ENCODE measurements at places on chromosomes 16 and 17.

DNA sequence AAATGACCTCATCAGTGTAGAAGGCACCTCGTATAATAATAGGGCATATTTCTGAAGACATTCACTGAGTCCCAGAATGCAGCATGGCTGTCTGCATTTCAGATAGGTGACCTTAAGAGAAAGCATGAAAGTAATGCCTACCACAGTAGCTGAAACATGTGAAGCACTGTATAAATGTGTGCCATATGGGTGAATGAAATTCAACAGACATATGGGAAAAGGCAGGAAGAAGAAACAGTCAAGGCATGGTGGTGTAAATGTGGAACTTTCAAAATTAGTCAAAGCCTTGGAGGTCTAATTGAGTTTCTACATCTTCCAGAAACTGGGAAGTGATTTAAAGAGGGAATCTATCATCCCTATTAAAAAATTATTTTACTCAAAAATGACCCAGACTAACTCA is 698.2 kb upstream of the GOT2 start:
- DNase-seq, result no peak

DNA sequence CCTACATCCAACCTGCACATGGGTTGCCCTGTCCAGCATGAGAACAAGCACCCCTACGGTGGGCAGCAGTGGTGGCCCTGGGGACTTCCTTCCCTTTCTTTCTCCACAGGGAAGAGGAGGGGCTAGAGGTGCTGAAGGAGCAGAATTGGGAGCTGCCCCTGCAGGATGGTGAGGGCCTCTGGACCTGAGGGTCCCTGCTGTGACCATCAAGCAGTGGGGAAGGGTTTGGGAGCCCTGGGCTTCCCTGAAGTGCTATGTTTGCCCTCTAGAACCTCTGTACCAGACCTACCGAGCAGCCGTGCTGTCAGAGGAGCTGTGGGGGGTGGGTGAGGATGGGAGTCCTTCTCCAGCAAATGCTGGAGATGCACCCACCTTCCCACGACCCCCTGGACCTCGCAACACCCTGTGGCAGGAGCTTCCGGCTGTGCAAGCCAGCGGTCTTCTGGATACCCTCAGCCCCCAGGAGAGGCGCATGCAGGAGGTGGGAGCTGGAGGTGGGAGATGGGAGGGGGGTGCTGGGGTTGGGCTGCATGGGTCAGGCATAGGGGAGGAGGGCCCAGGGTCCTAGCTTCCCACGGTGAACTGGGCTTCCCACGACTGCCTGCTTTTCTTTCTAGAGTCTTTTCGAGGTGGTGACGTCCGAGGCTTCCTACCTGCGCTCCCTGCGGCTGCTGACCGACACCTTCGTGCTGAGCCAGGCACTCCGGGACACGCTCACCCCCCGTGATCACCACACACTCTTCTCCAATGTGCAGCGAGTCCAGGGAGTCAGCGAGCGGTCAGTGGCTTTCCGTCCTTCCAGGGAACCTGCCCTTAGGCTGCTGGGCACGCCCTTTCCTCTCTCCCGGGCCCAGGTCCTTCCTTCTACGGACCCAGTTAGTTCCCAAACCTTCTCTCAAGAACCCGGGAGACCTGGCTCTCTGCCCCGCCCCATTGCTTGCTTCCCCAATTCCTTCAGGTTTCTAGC is 5.0 kb downstream of the ARHGEF15 start:
- no peak for DNase-seq

- DNase-seq, result no peak
Measured at GRCh38 chr17:6233339-6233738, 163.2 kb downstream of the WSCD1 start.

- no peak for DNase-seq
Measured at GRCh38 chr17:73111386-73111785, 18.9 kb upstream of the SLC39A11 start.

- no peak for DNase-seq
Measured at GRCh38 chr17:83121921-83122820, 42.8 kb downstream of the METRNL start.

- no peak for DNase-seq
Measured at GRCh38 chr16:28913946-28914724, 10.9 kb downstream of the RABEP2 start.

DNA sequence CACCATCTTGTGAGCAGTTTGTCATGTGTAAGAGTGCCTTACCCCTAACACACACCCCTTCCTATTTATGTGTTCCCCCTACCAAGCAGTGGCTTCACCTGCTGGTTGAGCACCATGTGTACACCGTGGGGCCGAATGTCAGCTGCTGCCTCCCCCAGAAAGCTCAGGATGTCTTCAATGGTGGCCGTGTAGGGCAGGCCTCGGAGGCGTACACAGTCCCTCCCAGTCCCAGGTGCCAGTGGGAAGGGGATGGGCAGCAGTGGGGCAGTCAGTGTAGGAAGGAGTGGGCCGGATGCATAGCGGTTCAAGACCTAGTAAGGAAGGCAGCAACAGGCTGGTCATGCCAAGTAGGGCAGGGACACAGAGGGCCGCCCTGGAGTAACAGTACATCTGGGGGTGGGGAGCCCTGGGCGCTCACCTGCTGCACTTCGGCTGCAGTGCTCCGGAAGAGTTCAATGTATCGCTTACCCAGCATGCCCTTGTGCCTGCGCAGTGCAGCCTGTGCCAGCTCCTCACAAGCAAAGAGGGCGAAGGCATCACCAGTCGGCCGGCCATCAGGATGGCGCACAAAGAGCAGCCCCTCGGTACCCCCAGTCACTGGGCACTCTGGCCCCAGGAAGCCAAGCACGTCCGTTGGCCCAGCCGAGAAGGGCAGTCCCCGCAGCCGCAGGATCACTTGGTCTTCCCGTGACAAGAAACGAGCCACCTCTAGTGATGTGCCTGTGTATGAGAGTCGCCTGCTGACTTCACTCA is 4.4 kb downstream of the ESRP2 start:
- no peak for DNase-seq

GRCh38 chr17:50464736-50465135 is 3.9 kb downstream of the CHAD start:
- DNase-seq, result no peak

DNA sequence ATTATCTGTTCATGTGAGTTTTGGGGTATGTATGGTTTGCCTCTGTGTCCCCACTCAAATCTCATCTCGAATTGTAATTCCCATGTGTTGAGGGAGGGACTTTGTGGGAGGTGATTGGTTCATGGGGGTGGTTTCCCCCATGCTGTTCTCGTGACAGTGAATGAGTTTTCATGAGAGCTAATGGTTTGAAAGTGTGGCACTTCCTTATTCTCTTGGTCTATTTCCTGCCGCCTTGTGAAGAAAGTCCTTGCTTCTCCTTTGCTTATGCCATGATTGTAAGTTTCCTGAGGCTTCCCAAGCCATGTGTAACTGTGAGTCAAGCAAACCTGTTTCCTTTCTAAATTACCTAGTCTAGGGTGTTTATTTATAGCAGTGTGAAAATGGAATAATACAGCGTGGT is 128.1 kb upstream of the HS3ST4 start:
- no peak for DNase-seq

- DNase-seq, result no peak
Measured at GRCh38 chr17:44200478-44201155, 933 bp upstream of the ATXN7L3 start.

DNA sequence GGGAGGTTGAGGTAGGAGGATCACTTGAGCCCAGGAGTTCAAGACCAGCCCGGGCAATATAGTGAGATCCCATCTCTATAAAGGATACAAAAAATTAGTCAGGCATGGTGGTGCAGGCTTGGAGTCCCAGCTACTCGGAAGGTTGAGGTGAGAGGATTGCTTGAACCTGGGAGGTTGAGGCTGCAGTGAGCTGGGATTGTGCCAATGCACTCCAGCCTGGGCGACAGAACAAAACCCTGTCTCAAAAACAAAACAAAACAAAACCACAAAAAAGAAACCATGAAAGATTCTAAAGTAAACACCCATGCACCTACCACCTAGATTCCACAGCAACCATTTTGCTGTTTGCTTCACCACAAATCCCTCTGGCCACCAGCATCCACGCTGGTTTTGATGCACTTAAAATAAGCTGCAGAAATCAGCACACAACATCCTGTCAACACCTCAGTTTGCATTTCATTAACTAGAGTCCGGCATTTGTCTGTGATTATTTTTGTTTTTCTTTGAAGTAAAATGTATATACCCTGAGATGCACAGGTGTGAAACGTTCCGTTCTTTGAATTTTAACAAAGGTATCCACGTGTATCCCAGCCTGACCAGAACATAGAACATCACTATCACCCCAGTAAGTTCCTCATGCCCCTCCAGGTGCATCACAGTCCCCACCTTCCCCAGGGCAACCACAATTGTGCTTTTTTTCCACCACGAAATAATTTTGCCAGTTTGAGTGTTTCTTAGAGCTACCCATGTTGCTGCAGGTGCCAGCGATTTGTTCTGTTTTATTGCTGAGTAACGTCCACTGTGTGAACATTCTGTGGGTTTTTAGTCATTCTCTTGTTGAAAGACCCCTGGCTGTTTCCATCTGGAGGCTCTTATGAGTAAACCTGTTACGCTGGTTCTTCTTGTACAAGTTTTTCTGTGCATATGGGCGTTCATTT is 191.5 kb downstream of the SEC14L1 start:
- no peak for DNase-seq

GRCh38 chr16:7218936-7219335 is 113.7 kb upstream of the RBFOX1 start:
- DNase-seq, result no peak

DNA sequence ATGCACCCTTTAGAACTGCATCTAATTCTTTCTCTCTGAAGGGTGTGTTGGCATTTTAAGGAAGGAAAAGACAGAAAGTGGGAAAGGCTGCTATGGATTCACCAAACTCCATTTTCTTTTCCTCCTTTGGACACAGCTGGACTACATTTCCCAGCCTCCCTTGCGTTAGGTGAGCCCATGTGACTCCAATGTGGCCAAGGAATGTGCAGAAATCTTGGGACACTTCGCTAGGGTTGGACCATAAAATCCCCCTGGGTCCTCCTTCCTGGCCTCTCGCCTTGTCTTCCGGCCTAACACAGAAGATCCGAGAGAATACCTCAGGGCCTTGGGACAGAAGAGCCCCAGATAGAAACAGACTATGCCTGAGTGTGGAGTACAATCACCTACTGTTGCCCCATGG is 56.3 kb downstream of the ABCC12 start:
- no peak for DNase-seq

DNA sequence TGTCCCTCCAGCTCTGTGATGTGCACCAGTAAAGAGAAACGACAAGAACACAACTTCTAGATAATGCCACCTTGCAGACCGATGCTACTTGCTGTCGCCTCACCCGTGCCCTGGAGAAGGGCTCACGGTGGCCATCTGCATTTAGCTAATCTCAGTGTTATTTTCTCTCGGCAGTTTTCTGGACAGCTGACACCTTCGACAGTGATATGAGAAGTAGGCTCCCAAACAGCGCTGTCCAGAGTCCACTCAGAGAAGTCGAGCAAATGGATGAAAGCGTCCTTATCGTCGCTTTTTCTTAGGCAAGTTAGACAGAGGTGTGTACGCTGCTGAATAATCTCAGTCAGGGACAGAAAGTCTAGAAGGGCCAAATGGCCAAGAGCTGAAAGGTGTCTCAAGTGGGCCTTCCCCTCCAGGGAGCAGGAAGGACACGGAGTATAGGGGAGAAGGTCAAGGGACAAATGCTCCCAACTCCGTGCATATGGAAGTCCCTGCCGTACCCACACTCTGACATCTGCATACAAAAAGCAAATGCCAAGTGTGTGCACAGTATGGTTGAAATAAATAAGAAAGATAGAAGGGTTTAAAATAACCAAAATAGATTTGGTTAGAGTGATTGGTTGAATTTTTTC is 42.4 kb upstream of the MYOCD start:
- DNase-seq, result no peak

DNA sequence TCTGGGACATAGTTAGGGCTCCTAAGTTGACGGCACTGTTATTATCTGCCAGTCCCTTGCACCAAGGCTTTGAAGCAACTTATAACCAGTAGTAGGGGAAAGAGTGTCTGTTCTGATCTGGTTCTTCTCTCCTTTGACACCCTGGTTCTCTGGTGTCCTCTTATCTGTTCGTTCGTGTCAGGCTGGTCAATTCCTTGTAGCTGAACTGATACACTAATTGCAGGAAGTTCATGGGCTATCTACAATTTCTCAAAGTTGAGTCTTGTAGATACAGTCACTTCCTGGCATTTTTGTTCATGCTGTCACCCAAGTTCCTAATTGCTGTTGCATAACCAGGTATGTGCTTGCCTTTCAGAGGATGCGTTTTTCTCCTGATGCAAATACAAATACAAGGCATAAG is 17.3 kb upstream of the MYO1D start:
- no peak for DNase-seq

DNA sequence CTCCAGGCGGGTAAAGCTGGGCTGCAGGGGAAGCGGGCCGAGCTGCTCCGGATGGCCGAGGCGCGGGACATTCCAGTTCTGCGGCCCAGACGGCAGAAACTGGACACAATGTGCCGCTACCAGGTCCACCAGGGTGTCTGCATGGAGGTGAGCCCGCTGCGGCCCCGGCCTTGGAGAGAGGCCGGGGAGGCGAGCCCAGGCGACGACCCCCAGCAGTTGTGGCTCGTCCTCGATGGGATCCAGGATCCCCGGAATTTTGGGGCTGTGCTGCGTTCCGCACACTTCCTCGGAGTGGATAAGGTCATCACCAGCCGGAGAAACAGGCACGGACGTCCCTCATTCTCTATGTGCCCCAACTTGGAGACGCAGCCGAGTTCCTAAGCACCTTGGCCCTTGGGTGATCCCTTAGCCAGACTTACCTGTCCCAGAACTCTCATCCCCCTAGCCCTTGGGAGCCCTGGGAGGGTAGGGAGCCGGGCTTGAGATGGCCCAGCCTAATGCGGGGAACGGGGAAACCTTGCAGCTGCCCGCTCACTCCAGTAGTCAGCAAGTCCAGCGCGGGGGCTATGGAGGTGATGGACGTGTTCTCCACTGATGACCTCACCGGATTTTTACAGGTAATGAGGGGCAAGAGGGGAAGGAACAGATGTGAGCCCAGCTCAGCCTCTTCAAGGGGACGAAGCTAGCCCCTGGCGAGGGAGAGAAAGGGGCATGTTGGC is 806 bp downstream of the MRM1 start:
- no peak for DNase-seq
